ENCODE measurements at places on chromosomes 5 and 9.

DNA sequence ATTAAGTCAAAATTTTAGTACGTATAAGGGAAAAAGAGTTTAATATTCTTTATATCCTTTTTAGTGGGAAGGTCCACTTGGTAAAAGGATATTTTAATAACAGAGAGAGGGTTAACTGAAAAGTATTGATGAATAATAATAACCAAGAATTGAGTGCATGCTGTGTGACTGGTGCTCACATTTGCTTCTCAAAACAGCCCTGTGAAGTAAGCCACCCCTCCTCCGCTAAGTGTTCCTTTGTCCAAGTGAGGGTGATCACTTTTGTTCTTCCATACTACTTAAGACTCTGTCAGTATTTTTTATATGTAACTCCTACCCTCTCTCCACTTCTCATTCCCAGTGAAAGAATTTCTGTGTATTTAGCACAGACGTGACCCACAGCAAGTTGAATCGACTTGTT lies 51.5 kb downstream of the SLC44A1 start:
- DNase-seq = peak; percentile 29

DNA sequence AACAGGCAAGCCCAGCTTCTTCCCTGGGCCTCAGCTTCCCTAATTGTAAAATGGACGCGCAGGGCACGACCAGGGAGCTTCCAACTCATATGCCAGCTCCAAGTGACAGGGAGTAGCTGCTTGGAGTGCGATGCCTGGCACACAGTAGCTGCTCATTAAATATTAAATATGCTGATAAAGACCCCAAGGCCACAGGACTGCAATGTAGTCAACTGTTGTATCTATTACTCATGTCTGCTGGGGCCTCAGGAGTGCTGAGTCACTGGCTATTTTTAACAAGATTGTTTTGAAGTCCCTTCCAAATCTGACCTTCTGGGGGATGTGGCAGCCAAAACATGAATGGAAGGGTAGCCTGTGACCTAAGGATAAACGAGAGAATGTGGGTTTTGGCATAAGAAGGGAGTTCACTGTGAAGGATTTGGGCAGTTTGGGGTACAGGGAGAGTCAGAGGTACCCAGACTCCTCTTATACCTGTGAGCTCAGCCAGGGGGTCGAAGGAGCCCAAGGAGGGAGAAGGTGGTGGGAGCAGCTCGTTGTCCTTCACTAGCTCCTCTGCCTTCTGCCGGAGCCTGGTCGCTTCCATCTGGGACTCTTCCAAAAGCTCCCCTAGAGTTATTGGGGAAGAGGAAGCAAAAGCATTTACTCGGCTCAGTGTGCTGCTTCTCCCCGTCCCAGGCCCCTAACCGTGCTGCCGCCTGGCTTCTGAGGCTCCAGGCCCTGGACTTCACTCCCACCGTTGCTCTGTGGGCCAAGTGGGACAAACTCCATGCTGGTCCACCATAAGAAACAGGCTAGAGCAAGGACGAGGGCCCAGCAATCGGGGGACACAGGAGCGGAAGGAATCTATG lies 17.5 kb downstream of the TNIP1 start:
- DNase-seq = peak; percentile 88

DNA sequence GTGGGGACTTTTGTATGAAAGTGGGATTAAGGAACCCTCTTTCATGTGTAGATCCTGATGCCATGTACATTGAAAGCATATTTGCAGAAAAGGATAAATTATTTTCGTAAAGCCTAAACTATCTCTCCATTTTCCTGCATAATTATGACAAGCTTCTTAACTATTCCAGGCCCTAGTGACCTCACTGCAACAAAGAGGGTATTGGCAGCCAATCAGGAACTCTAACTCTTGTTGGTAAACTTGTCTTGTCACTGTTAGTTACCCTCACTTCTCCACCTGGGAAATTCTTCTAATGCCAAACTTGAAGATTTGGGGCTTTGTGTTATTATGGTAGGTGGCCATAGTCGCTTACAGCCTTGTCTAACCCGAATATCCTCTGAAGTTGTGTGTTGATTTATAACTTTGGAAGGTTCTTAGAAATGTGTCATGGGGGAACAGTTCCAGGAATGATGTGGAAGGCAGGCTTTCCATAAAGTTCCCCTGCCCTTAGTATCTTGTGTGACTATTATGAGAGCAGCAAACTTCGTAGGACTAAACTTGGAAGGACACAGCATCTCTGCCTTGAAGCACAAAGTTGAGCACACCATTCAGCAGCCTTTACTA lies 52.5 kb downstream of the IQGAP2 start:
- DNase-seq = no peak

DNA sequence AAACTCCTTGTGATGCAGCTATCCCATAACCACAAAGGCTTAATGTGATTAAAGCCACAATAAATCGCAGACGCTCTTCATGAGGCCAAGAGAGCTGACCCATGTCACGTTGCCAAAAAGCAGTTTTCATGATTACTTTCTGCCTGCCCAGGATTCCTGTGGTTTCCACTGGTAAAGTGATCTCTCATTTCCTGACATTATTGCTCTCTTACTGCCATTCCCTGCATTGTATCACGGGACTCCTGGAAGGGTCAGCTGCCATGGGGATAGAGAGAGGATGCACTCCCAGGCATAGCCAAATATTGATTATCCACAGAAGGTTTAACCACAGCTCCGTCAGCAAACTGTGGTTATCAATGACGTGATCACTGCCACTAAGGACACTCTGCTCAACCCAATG lies 103.8 kb upstream of the SLC1A3 start:
- peak; percentile 37 for DNase-seq

- DNase-seq = peak; percentile 10
These were observed 166.9 kb downstream of the SNCAIP start for GRCh38 chr5:122478741-122479442.

- peak; percentile 83 for DNase-seq
These were observed 5.5 kb upstream of the AQP3 start for GRCh38 chr9:33452828-33453271.

DNA sequence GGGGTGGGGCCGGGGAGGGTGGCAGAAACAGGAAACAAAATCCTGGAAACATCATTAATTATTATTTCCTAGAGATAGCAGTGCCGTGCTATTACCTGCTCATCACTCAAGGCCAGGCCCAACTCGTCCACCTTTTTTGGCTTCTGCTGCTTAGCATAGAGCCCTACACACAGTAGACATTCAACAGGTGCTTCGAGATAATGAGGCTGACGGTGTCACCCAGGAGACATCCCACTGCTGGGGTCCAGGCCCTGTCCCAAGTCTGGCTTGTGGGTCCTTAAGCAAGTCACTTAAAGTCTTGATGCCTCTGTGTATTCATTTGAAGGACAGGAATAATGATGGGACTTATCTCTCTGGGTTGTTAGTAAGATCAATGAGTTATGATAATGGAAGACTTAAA lies 506.6 kb downstream of the BNC2 start:
- no peak for DNase-seq

GRCh38 chr5:169796731-169797130 lies 159.7 kb downstream of the DOCK2 start:
- no peak for DNase-seq

DNA sequence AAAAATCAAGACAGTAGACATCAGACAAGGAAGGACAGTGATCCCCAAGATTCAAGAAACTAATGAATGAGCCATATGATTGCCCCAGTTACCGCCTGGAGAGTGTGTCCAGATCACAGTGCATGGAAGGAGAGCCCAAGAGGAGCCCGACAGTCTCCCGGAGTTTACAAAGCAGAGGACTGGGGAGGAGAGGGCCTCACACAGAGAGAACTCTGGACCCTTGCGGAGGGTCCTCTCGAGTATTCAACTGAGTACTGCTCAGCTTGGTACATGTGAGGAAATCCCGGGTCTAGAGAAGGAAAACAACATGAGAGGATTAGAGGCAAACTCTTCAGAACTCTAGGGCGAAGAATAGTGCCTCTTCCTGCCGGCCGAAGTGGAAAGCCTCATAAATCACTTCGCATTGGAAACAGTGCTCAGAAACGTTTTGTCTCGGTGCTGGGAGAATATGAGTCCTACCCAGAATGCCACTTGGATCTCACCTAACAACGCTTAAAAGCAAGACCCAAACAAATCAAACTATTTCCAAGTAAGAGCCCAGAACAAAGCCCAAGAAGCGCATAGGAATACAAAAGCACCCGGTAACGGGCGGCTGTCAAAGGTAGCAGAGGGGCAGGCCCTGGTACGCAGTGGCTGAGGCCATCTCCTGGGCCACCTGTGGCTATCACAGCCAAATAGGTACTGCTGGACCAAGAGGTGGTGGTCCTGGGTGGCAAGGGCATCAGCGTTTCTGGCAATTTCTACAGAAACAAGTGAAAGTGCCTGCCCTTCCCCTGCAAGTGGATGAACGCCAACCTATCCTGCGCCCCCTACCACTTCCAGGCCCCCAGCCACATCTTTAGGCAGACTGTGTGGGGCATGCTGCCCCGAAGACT lies 36.0 kb downstream of the FAM78A start:
- DNase-seq = no peak

- DNase-seq = no peak
These were observed 596 bp downstream of the ENTREP1 start for GRCh38 chr9:69325409-69326212.

DNA sequence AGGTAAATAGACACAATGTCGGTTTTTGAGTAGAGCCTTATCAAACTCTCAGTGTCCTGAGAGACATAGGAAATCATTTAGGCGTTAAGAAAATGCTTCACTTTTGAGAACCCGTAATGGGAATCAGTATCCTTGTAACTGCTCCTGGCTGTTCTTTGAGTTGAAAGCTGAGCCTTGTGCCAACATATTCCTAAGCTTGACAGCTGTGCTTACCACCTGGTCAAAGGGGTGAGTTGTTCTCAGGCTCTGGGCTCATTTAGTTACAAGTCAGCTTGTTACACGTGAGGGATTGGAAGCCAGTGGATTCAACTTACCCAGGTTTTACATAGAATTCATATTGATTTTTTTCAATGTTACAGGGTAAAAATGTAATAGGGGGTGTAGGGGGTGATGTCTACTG lies 145.9 kb downstream of the GABRB2 start:
- DNase-seq = no peak

GRCh38 chr9:97666907-97667686 lies 30.0 kb downstream of the XPA start:
- no peak for DNase-seq

DNA sequence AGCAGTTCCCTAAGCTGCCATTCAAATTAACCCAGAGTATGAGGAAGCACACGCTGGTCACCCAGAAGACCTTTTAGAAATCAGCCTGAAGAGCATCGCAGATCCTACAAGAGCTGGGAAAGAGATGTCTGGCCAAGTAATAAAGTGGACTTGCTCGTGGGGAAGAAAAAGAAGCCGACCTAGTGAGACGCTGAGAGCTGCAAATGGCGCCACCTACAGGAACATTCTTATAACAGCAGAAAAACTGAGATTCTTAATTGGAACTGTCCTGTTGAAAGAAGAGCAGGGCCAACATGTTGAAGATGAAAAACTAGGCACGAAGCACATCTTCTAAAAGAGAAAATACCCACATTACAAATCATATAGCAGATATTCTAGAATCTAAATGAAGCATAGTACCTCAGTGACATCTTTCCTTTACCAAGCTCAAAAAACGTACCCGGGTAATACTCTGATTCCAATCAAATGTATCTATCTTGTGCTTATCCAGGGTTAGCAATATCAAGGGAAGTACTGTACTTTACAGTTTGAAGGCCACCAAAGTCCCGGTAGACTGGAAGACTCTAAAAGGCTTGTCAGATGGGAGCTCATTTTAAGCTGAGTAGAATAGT lies 3.9 kb upstream of the GNAQ start:
- peak; percentile 85 for DNase-seq

DNA sequence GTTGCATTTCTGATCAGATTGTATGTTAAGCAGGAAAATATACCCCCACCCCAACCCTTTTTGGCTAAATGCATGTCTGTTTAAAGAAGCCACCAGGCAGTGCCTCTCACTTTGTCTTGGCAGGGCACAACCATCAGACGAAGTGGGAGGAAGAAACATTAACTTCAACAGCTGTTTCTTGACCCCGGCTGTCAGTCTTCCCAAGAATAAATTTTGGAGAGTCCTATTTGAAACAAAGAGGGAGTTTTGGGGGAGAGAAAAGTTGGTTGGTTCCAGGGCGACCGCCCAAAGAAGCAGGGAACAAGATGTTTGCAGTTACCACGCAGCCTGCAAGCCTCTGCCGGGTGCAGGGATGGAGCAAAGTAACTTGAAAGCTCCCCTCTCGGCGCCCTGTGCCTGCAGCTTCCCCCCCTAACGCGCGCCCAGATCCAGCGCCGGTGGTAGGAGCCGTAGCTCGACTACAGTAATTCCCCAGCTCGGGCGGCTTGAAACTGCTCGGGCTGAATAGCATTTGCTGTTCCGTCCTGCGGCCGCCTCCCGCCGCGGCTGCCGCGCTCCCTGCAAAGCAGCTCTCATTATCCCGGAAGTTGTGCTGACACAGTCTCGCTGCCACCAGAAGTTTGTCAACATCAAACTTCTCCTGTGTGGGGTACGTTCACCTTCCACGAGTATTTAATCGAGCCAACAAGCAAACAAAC lies 100.7 kb upstream of the SSBP2 start:
- DNase-seq = peak; percentile 95

DNA sequence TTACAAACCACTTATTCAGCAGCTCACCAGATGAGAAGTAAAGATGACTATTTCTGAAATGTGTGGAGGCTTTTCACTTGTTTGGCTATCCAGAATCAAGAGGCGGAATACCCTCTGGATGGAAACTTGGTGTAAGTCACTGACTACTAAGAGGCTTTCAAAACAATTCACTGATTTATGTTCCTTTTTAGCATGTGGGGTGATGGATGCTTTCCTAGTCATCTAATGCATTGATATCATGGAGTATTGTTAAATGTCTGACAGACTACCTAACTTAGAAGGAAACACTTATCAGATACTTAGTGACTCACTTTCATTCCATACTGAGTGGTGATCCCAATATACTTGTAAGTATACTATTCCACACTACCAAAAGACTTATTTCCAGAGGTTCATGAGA lies 141.4 kb downstream of the PLK2 start:
- peak; percentile 82 for DNase-seq

- no peak for DNase-seq
These were observed 93.9 kb downstream of the GALNT10 start for GRCh38 chr5:154284433-154284832.

DNA sequence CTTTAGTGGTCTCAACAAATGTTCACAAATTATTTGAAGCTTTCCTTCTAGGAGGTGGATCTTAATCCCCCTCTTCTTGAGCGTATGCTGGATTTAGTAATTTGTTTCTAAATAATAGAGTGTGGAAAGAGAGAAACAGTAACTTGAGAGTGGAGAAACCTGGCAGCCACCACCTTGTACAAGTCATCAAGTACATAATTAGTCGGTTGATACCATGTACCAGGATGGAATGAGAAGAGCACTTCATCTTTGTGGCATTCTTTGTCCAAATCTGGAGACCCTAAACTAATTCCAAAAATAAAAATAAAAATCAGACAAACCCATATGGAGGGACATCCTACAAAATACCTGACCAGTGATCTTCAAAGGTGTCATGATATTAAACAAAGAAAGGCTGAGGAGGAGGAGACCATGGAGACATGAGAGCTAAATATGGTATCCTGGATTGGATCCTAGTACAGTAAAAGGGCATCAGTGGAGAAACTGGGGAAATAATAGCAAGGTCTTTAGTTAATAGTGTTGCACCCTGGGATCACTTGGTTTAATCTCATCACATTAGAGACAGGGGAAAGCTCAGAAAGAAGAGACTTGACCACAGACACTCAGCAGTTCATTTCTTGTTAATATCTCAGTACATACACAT lies 147.9 kb downstream of the ASTN2 start:
- DNase-seq = no peak

- DNase-seq = no peak
These were observed 5.0 kb upstream of the CXXC5 start for GRCh38 chr5:139642891-139643871.

Measured in mesenchymal stem cell (in vitro differentiated cells and primary cell).